ENCODE measurements at places on chromosomes 3 and 15. TPM values are rescaled to one million over a fixed set of nuclear protein-coding genes. Genes with fewer than 3 reads are reported as not detected.

- DNase-seq, result no peak
Measured at GRCh38 chr15:41553731-41554130, 5.3 kb upstream of the TYRO3 start.

GRCh38 chr3:45317710-45318109 lies 70.7 kb upstream of the LARS2 start:
- DNase-seq, result no peak

DNA sequence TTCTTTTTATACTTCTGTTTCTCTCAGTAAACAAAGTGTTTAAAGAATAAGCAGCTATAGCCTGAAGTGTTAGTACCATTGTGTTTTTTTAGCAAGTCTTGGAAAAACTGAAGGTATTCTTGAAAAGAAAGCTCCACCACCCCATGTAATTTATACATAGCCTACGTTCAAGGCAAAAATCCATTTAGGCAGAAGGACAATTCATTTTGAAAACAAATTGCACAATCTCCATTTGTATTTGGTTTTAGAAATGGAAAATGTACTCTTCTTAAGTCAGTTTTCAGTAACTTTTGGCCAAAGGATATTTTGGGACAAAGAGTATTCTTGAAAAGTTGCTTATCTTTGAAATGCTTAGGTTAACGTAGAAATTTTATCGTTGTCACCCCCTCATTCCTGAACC lies 34.5 kb downstream of the PTPRG start:
- no peak for DNase-seq

GRCh38 chr3:53260286-53260785 lies 4.5 kb upstream of the TKT start:
- no peak for DNase-seq

DNA sequence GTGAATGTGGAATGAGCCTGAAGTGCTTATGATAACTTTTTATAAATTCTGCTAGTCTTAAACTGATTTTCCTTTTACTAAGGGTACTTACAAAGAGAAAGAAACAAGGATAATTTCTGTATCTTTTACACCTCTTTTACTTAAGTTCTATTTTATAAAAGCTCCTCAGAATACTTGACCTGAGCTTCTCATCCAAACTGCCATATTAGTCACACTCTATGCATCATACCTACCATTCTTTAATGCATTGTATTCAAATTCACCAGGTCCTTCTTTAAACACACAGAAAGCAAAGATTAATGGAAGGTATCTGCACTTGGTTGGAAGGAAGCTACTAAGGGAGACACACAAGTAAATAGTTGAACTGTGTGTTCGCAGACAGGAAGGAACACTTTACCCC lies 1.6 kb upstream of the TOPAZ1 start:
- no peak for DNase-seq

Gene NPHP3
- total RNA-seq, result 58.0 TPM

DNA sequence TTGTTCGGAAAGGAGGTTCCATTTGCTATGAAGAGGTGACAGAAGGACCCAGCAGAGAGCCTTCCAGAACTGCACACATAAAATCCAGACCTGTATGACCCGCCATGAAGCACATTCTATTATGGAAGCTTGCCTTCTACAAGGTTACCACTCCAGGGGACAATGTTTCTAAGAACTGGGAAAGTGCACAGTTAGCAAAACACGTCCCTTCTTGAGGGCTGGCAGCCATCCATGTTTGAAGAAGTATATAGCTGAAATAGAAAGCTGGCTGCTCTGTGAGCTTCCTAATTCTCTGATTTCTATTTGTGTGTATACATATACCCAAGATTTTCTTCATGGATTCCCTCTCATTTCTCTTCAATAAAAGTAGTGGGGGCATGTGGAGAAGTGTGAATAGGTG lies 74.6 kb downstream of the CNTN3 start:
- DNase-seq, result no peak

GRCh38 chr3:179020112-179020511 lies 51.5 kb downstream of the ZMAT3 start:
- no peak for DNase-seq

Gene CYP8B1
- not detected for total RNA-seq

- DNase-seq, result no peak
Measured at GRCh38 chr3:190302212-190302867, 19.9 kb downstream of the CLDN1 start.

DNA sequence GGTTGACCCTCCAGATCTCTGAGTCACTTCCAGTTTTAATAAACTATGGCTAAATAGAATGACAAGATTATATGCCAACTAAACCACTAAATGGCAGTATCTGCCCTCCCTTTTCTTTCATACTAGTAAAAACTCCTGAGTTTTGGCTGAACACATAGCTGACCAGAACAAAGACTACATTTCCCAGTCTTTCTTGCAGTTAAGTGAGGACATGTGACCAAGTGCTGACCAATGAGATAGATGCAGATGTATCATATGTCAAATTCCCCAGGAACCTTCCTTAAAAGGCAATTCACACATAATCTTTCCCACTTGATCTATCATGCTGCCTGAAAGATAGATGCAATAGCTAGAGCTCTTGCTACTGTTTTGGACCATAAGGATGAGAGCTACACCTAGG lies 191.3 kb downstream of the SHOX2 start:
- DNase-seq, result no peak

DNA sequence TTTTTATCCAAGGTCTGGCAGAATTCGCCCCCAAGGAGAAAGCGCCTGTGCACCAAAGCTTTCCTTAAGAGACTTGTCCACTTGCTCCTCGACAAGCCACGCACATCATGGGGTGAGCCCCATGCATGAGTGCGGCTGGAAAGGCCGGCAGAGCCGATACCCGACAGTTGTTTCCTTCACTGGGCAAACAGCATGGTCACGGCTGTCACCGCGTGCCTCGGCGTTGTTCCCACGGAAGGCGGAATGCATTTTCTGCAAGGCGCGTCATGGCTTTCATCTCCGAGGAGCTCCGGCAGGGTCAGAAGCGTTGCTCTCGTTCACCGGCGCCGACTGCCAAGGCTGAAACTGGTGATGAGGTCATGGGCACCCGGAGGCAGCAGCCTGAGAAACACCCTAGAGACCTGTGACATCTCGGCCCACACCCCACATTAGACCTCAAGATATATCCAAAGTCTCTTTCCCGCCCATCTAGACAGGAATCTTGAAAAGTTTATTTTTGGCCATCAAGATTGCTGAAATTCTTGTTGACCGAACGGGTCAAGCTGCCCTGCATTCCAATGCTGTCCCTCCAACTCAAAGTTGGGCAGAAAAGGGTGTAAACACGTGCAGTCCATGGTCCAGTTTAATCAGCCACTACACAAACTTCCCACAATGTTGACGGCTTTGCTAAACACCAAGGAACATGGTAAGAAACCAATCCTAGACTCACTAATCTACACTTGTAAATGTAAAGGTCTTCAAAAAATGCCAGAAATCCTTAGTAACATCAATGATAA lies 604 bp upstream of the TJP1 start:
- DNase-seq, result peak; percentile 80

DNA sequence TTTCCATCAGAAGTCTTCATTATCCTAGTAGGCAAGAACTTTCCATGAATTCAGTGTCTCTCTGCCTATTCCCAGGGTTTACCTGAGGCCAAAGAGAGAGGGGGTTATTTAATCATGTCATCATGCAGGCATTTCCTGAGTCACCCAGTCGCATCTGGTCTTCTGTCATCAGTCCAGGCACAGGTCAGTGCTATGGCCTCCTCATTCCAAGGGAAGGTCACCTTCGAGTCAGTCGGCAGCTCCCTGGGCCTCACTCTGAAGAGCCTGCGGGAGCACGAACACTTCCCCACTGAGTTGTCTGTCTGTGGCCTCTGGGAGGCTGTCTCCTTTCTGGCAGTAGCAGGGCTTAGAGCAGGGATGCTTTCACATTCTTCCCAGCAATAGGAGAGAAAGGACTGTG lies 26.2 kb upstream of the LRTM1 start:
- no peak for DNase-seq

- no peak for DNase-seq
Measured at GRCh38 chr3:188397766-188398705, 244.1 kb downstream of the LPP start.

DNA sequence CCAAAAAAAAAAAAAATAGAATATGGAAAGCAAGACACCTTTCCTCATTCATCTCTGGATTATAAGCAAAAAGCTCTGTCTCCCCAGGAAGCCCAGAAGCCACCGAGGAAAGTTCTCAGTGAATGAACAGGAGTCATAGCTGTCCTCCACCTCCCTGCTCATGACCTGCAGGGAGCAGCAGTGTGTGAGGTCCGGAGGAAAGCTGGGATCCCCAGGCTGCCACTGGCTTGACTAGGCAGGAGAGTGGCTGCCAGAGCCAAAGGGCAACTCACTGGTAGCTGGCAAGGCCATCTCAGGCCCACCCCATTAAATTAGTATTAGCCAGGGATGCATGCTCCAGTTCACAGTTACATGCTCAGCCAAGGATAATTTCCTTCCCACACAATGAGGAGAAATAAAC lies 191.6 kb upstream of the STT3B start:
- DNase-seq, result no peak

- DNase-seq, result no peak
Measured at GRCh38 chr3:127665586-127665985, 7.2 kb upstream of the ABTB1 start.

- no peak for DNase-seq
Measured at GRCh38 chr15:100725121-100726069, 123.0 kb downstream of the ASB7 start.

DNA sequence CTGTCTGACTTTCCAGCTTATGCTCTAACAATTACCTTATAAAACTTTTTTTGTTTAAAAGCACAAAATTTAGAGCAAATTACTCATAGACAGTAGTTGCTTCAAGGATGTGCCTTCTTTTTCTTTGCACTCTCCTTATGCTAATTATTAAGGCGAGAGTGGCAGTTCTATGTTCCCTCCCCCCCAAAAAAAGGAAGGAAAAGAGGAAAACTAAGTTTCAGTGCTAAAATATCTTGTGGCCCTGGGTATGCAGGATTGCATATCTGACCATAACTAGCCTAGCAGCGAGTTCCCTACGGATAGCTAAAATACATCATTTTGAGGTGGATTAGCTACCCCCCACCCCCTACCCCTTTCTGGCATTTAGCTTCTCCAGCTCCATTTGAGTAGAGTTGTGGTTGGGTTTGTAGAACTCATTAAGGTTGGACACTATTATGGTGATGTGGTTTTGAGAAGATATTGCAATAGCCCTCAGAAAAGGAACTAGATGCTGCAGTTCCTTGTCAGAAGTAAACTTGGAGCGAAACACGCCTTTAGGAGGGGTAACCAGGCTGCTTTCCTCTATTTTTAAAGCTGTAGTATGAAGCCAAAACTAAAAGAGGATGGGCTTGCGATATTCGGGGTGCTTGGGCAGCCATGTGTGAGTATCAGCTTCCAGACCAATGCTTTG lies 174.6 kb downstream of the AKAP13 start:
- DNase-seq, result no peak

GRCh38 chr3:25573386-25574171 lies 91.1 kb downstream of the TOP2B start:
- no peak for DNase-seq

GRCh38 chr3:152902141-152902669 lies 67.3 kb downstream of the P2RY1 start:
- DNase-seq, result no peak

- DNase-seq, result no peak
Measured at GRCh38 chr15:48501208-48501607, 144.3 kb downstream of the FBN1 start.

DNA sequence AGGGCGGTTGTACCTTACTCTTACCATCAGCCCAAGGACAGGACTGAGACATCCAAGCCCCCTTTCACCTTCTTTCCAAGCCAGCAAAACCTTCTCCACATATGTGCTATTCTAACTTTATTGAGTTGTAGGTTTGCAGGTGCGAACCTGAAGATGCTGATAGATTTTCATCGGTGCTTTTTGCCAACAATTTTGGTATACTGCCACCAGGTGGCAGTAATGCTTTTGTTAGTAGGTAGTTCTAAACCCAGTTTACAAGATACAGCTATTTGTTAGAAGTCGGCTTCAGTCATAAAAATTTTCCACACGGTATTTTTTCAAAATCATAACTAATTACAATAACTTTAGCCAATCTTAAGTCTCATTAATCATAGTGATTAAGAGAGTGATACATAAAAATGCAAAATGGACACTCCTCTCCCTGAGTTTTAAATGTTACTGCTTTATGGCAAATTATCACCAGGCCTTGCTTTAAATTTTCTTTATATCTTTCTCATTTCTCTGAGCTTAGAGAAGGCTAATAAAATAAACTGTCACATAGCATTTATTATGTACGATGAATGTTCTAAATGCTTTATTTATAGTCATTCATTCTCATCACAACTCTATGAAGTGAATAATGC lies 636 bp downstream of the TBC1D21 start:
- no peak for DNase-seq

Gene FSIP1
- total RNA-seq, result 0.85 TPM

GRCh38 chr3:87509401-87509800 lies 233.0 kb upstream of the POU1F1 start:
- DNase-seq, result no peak

DNA sequence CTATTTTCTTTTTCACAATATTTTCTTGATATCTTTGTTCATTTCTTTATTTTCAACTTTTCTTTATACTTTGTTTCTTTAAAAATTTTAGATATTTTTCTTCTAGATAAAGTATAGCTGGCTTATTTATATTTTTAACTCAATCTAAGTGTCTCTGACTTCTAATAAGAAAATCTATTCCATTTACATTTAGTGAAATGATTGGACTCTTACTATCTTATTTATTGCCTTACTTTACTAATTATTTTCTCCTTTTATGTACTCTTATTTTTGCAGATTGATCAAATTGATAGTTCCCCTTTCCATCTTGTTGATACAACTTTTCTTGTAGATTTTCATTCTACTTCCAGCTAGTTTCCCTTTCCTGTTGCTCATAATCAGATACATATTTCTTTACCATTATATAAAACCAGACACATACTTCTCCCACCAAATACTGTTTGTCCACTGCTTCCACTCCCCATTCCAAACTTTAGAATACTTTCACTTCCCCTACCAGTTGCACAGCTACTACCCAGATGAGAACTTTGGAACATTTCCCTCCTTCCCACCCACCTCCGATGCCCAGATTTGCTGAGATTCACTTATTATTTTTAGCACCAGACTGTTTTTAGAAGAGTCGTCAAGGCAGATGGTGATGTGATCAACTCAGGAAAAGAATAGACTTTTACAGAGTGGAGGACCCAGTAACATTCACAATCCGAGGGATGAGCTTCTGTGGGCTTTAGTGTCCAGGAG lies 151.5 kb downstream of the LIPC start:
- DNase-seq, result no peak

DNA sequence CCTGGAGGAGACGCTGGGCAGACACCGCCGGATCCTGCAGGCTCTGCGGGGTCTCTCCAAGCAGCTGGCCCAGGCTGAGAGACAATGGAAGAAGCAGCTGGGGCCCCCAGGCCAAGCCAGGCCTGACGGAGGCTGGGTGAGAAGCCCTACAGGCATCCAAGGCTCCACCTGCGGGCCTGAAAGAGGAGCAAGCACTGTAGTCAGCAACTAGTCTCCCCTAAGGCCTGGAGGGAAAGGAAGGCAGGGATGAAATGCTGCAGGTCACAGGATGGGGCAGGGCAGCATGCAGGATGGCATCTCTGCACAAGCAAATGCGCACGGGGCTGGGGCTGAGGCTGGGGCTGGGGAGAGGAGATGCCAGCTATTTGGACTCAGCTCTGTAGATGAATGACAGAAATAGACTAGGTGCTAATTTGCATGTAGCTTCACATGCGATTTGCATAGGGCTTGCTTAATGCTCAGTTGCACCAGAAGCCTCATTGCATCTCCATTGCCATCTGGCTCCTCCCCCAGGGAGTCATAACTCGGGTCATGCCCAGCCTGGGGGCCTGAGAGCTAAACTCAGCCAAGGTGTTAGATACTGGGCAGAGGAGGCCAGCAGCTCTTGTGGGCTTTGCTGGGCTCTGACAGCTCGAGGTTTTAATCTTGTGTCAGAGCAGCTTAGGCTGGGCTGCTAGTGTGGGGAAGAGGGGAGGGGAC lies 5.2 kb upstream of the CPLX3 start:
- DNase-seq, result no peak

GRCh38 chr3:13095408-13095937 lies 22.2 kb upstream of the IQSEC1 start:
- no peak for DNase-seq
